ENCODE measurements at places on chromosomes 16 and 17.

DNA sequence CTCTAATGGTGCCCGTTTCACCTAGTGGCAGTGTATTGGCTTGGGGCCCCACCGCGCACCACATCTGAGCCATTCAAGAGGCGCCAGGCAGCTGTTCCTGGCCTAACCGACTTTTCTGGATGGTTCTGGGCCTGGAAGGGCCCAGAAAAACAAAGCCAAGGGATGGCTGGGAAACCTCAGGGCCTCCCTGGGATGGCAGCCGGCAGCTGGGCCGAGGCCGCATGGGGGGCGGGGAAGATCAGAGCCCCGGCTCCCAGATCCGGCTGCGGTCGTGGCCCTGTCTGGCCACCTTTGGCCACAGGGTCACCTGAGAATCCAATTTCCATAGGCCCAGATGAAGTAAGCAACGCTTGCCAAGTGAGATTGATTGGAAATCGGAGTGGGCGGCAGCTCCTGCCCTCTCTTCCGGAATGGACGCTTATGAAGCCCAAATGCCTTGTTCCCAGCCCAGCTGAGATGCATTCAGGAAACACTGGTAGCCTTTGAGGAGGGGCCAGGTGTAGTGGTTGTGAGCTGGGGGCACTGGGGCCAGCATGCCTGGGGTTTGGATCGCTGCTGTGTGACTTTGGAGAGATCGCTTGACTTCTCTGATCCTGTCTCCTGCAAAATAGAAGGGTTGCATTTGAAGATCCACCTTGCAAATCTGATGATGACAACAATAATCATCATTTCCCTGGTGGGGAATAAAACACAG, 163.8 kb upstream of the GSE1 start:
- no peak for DNase-seq

DNA sequence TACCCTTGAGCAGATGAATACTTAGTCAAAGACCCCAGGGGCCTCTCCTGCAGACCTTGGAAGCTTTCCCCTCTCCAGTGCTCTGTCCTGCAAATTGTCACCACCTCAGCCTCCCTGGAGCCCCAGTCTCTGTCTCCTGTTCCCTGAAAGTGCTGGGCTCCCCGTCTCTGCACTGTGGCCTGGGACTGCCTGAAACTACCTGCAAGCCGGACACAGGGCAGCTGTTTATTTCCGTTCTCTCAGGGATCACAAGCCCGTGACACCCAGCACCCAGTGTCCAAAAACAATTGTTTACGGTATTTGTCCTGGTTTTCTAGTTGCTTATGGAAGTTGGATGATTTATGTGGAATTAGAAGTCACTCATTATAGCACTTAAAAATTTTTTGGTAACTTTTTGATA, 81.6 kb upstream of the CHMP6 start:
- DNase-seq: no peak

DNA sequence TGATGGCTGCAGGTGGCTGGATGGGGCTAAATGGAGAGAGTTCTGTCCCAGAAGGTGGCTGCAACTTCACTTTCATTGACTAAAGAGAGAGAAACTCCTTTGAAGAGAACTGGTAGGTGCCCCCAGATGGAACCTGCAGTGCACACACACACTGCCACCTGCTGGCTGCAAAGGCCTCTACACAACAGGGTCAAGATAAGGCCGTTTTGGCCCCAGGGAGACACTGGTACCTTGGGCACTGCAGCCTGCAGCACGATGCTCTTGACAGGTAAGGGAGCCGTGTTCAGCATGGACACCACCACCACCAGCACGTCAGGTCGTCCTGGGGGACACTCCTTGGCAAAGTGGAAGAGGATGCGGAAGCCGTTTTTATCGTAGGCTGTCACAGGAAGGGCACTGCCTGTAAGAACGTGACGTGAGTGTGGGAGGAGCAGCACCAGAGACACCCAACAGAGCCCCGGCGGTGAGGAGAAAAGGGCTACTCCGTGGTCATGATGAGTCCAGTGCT, 22.7 kb downstream of the GGA3 start:
- peak; percentile 68 for DNase-seq

GRCh38 chr17:51029142-51029541, 91.5 kb downstream of the SPAG9 start:
- DNase-seq: no peak

GRCh38 chr16:65054457-65054856, 67.4 kb downstream of the CDH11 start:
- no peak for DNase-seq

GRCh38 chr17:1431631-1432104, 24.4 kb downstream of the CRK start:
- no peak for DNase-seq

GRCh38 chr17:71919186-71919585, 201.6 kb upstream of the SOX9 start:
- no peak for DNase-seq

DNA sequence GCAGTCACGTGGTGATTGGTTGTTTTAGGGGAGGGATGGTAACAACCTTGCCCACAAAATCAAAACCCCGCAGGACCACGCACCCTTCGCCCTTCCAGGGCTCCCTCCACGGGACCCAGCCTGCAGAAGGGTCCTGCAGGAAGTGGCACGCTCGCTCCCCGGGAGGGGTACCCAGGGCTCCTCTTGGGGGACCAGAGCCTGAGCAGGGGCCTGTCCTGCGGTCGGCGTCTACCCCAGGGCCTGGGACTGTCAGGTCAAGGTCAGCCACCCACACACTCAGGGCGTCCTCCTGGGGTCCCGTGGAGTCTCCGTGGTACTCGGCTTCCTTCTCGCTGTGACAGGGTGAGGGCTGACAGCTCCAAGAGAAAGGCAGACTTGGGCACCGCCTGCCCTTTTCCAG, 33.9 kb downstream of the ZNF469 start:
- DNase-seq: no peak

DNA sequence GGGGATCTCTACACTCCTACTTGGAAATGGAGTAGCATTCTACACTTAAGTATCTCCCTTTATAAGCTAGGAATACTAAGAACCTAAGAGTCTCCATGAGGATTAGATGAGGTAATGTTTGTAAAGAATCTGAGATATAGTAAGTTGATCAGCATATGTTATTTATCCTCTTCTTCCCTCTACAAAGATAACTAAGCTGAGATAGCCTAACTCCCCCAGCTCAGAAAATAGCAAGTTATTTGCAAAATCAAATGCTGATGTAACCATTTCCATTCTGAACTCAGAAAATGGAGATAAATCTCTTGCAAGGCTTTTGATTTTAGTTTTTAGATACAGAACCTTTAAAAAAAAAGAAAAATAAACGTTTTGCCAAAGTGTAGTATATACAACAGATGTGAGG, 526.0 kb downstream of the MAF start:
- no peak for DNase-seq

- DNase-seq: no peak
These were observed 473.9 kb downstream of the TOX3 start for GRCh38 chr16:52073024-52073423.

- DNase-seq: peak; percentile 94
These were observed at the start of gene TBX6 for GRCh38 chr16:30091474-30092372. TSS of gene TBX6 (minus strand) at chr16:30091924. CDS start at chr16:30091193, 731 bp downstream.

DNA sequence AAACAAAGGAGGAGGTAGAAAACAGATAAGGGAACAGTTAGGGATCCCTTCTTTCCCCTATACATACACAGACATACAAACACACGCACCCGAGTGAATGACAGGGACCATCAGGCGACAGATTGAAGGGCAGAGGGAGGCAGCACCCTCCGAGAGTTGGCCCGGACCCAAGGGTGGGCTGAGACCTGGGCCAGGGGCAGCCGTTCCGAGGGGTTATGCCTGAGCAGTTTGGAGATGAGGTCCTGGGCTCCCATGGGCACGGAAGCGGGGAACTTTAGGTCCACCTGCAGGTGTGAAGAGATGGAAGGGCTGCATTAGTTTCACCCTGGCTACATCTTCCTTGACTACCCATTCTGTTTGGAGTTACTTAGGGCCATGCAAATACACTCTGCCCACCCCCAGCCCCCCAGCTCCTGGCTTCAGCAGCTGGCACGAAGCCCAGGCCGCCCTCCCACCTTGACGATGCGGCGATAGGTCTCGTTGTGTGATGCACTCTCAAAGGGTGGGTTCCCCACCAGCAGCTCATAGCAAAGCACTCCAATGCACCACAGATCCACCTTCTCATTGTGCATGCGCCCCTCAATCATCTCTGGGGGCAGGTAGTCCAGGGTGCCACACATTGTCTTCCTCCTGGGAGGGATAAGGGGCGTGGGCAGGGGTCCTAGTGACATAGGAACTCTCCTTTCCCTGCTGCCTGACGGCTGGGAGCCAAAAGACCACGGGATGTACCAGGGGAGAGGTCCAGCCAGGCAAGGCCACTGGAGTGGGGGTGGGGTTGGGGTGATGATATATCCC, 5.4 kb downstream of the AURKB start:
- no peak for DNase-seq

- DNase-seq: no peak
These were observed 123.3 kb downstream of the CCT6B start for GRCh38 chr17:34837876-34838478.

DNA sequence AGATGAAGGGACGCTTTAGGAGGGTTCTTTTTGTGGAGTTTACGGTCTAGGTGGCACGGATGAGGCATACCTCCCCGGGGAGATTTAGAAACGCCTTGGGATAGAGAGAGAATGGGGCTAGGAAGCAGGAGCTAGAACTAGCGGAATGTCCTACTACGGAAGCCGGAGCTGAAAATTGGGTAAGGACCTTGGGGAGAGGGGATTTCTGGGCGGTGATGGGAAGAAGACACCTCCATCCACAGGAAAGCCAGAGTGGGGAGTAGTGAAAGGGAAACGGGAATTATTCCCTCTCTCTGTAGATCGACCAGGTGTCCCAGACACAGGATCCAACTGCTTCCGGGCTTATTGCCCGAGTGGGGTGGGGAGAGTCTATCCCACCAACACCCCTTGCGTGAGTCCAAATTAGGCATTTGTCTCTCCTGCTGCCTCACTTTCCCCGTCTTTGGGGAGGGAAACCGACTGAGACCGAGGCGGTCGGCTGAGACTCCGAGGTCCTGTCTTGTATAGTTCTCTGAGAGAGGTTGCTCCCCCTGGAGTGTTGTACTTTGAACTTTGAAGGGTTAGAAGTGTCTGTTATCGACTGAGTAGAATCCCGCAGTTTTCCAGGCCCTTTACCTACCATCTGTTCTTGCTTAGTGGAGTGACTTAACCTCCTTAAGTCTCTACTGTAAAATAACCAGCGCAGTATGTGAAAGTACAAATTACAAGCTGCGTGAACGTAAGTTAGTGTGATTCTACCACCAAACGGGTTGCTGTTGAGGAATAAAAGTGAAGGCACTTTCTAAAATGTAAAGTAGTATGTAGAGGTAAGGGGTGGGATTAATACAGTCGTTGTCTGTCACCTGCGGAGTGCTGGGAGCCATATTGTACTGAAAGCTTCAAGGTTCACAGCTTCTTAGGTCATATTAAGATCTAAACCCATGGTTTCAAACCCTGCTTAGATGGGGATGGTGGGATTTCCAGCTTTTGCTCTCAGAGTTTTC, 1.0 kb downstream of the RSPRY1 start:
- DNase-seq: peak; percentile 51

- no peak for DNase-seq
These were observed 2.8 kb upstream of the PPP1R27 start for GRCh38 chr17:81837641-81838040.

GRCh38 chr17:39772415-39772814, 34.7 kb downstream of the GRB7 start:
- no peak for DNase-seq

- no peak for DNase-seq
These were observed 289.2 kb downstream of the PHKB start for GRCh38 chr16:47750371-47750770.

- no peak for DNase-seq
These were observed 27.7 kb upstream of the BCO1 start for GRCh38 chr16:81210807-81211206.

DNA sequence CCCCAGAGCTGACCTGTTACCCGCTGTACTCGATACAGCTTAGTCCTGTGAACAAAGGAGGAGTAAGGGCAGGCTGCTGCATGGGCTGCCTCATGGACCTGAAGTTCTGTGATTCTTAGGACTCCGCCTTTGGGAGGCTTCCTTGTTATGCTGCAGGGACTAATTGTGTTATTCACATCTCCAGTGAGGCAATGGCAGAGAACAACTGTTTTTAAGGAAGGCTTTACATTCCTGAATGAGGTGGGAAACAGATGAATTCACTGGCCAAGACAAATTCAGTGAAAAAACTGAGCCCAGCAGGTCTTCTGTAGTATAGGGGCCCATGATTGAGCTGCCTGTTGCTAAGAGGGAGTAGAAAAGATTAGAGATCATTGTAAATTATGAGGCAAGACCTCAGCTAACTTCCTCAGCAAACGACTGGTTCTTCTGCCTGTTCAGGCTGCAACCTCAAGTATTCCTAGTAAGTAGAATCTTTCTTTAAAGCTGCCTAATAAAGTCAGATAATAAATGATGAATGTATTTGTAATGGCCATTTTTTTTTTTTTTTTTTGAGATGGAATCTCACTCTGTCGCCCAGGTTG, 26.3 kb downstream of the ADORA2B start:
- no peak for DNase-seq

DNA sequence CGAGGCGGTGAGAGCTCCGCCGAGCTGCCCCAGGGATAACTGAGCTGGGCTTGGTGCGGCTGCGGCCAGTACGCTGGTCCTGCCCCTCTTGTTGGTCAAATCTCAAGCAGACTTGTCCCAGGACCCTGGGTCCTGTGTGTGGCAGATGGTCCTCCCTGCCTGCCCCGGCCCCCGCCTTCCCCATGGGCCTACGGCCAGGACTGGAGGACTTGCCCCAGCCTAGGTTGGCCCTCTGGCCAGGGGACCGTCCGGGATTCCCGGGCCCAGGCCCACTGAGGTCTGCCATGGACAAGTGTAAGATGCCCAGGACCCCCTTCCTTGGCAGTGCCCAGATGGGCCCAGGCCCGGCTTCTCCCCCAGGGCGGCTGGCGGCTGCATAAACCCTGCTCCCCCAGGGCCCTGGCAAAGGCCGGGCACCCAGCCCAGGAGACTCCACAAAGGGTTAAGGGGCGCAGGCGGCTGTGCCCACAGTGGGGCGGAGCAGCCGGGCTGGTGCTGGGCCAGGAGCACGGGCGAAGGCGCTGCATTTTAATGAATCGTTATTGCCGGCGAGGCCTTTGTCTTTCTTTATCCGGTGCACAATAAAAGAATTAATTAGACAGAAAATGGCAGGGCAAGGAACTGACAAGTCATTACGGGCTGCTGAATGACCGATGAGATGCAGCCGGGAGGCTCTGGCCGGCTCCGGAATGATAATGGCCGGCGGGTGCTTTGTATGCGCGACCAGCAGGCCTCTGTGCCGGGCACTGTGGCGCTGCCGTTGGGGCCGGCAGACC, 9.1 kb downstream of the SOX8 start:
- no peak for DNase-seq

GRCh38 chr17:72060084-72060483, 60.7 kb upstream of the SOX9 start:
- DNase-seq: no peak

GRCh38 chr16:528111-529011, 849 bp downstream of the CAPN15 start:
- DNase-seq: no peak

GRCh38 chr17:59284317-59284716, 47.1 kb upstream of the YPEL2 start:
- no peak for DNase-seq

GRCh38 chr17:69818467-69818866, 256.6 kb upstream of the KCNJ16 start:
- no peak for DNase-seq
